ENCODE measurements at places on chromosomes 2 and 18.
A peak's percentile ranks its signal among the peaks of the same experiment; 100 is the strongest.

- no peak for DNase-seq
Observed at GRCh38 chr2:44166096-44166495, 2.6 kb upstream of the PPM1B start.

DNA sequence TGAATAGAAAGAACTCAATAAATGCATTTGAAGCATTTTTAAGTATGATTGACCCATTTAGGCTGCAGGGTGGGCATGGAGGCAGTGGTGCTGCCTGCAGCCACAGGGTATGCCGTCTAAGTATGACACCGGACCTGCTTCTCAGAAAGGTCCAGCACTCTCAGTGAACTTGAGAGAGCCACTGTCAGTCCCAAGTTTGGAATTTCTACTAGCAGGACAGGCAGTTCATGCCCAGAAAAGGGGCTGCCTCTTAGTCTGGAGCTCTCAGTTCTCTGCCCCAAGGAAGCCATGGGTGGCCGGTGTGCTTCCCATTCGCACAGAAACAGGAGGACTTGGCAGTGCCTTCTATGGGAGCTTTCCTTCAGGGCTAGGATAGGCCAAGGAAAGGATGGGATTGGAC lies 24.0 kb upstream of the MYCN start:
- DNase-seq, result no peak

GRCh38 chr18:36889742-36890141 lies 60.8 kb downstream of the KIAA1328 start:
- no peak for DNase-seq

GRCh38 chr2:86199834-86200177 lies 549 bp downstream of the MRPL35 start:
- peak; percentile 66 for DNase-seq

GRCh38 chr18:10017043-10017442 lies 103.2 kb downstream of the VAPA start:
- no peak for DNase-seq

DNA sequence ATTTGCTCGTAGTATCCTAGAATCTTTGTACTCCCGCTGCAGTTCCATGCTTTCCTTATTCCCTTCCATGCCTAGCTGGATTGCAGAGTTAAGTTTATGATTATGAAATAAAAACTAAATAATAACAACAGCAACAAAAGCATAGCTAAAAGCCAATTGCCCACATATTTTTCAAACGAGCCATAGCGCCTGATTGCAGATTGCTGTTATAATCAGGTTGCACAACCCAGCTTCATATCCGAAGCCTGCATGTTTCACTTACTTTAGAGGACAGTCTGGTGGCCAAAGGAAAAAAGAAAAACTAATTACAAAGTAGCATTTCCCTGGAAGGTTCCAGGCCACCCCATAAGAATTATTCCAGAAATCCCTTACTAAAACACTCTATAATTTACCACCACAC lies 31.9 kb upstream of the PNO1 start:
- DNase-seq, result no peak

DNA sequence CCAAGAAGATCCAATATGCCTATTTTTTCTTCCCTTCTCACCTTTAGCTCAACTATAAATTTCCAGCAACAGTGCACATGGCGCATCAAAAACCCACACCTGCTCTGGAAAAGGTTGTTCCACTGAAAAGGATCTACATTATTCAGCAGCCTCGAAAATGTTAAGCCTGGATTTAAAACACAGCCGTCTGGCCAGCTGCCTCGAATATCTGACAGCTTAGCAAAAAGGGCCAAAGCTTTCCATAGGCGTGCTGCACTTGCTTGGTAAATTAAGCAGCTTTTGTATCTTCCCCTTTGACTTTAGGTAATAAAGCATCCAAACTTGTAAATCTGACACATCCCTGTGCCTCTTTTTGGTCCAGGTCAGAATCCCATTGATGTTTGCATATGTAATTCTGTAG lies 20.5 kb downstream of the DAPL1 start:
- no peak for DNase-seq

DNA sequence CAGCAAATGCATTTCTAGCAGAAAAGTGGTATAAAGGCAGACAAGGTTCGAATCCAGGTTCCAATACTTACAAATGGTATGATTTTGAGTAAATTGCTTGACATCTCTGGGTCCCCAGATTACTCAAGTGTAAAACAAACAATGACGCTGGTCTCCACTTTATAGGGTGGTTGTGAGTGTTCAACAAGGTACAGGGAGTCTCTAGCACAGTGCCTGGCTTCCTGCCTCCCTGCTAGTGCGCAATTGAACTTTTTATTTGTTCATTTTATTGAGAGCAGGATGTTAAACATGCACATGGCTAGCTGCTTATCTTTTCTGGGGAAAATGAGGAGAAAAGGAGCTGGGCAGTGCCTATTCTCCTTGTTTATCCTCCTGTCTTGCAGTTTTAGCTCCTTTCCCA lies 74.9 kb upstream of the MYL1 start:
- no peak for DNase-seq

DNA sequence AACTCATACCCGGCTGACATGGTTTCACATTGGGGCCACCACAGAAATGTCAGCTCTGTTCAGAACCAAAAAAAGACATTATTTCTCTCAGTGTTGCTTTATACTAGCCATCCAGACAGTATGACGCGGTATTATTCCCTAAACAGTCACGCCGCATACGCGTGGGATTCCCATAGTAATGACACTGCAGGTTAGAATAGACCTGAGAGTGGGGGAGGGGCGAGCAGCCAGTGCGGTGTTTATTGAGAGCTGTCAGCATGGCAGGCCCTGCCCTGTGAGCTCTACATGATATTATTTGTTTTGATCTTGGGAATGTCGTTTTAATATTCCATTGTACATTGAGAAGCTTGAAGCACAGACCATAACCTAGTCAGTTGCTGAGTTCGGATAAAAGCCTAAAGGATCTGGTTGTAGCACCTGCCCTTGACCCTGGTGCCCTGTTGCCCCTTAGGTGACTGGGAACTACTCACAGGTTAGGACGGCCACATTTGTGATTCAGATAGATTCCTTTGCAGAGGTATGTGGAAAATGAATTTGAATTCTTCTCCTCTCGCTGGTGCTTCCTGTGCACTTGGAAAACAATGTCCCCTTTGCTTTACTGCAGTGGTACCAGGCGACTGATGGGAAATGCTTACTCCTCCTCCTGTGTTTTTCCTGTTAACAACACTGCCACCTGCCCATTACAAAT lies 150.1 kb downstream of the ARHGAP28 start:
- DNase-seq, result no peak

DNA sequence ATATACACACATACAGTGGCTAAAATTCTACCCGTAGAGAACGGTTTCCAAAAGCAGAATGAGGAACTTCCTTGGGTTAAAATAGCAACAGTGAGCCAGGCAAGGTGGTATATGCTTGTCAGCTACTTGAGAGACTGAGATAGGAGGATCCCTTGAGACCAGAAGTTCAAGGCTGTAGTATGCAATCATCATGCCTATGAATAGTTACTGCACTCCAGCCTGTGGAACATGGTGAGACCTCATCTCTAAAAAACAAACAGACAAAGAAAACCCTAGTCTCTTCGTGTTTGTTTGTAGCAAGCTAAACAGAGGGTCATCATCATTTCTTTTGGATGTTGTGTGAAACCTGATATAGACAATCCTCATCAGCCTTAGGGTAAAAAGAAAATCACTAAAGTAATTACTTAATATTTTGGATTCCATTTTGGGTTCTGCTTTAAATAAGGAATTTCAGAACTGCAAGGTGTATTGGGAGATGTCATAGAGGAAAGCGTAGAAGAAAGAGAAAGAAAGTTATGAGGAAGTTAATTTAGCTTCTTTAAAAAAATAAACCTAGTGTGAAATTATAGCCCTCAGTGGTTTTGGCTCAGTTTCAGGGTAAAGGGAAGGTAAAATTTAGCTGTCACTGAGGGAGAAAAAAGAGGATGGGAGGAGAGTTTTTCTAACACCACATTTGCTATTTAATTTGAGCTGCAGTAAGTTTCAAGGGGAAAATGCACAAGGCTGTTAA lies 46.5 kb downstream of the PLEK start:
- DNase-seq, result peak; percentile 98

GRCh38 chr18:65906621-65907034 lies 155.8 kb downstream of the CDH7 start:
- DNase-seq, result no peak

- DNase-seq, result no peak
Observed at GRCh38 chr18:59068276-59069071, 71.2 kb upstream of the SEC11C start.

GRCh38 chr2:230124757-230125431 lies 56.2 kb upstream of the SLC16A14 start:
- no peak for DNase-seq

DNA sequence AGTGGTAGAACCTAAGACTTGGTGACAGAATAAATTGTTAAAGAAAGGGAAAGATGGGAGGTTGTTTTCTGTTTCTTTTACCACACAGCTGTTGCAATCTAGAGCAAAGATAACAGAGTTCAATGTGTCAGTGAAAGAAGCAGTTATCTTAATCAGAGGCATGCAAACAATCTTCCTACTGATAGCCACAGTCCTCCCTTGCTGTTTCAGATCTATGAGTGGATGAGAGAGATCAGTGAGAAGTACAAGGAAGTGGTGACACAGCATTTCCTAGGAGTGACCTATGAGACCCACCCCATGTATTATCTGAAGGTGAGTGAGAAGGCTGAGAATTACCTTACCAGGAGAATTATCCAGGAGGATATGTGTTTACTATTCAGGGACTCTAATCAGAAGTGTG lies 15.9 kb downstream of the CPO start:
- DNase-seq, result no peak

DNA sequence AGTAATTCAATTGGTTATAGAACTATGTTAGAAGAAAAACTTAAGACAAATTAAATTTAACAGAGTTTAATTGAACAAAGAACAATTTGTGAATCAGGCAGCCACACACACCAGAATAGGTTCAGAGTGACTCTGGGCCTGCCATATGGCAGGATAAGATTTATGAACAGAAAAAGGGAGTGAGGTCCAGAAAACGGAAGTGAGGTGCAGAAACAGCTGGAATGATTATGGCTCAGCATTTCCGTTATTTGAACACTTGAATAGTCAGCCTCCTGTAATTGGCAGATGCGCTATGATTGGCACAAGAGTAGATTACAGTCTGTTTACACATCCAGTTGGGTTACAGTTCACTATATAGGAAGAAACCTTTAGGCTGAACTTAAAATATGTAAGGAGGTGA lies 99.0 kb downstream of the MBD2 start:
- DNase-seq, result no peak

GRCh38 chr2:138183705-138184104 lies 219.4 kb downstream of the HNMT start:
- DNase-seq, result no peak

- peak; percentile 46 for DNase-seq
Observed at GRCh38 chr2:8682719-8683667, 1.1 kb downstream of the ID2 start.

GRCh38 chr2:4255491-4255890 lies 552.1 kb downstream of the DCDC2C start:
- no peak for DNase-seq

GRCh38 chr18:48780201-48780912 lies 170.4 kb downstream of the SMAD7 start:
- no peak for DNase-seq

GRCh38 chr2:234635284-234635683 lies 138.4 kb upstream of the ARL4C start:
- no peak for DNase-seq

DNA sequence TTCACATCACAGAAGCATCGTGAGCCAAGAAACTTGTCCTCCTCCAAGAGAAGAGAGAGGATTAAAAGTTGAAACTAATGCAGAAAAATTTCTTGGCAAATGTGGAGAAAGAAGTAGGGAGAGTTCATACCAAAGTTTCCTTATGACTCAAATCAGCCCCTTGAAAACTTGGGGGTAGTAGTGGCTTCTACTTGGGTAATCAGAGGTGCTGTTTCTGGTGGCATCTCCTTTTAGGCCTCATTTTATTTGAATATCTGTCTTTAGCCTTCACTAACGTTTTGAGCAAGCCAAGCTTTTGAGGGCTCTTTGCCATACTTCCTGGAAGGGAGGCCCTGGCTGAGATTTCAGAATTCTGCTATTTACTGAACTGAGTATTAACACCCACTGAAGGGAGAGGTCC lies 515.3 kb upstream of the MEX3C start:
- DNase-seq, result no peak

- DNase-seq, result no peak
Observed at GRCh38 chr18:57927511-57927910, 116.5 kb upstream of the NEDD4L start.

DNA sequence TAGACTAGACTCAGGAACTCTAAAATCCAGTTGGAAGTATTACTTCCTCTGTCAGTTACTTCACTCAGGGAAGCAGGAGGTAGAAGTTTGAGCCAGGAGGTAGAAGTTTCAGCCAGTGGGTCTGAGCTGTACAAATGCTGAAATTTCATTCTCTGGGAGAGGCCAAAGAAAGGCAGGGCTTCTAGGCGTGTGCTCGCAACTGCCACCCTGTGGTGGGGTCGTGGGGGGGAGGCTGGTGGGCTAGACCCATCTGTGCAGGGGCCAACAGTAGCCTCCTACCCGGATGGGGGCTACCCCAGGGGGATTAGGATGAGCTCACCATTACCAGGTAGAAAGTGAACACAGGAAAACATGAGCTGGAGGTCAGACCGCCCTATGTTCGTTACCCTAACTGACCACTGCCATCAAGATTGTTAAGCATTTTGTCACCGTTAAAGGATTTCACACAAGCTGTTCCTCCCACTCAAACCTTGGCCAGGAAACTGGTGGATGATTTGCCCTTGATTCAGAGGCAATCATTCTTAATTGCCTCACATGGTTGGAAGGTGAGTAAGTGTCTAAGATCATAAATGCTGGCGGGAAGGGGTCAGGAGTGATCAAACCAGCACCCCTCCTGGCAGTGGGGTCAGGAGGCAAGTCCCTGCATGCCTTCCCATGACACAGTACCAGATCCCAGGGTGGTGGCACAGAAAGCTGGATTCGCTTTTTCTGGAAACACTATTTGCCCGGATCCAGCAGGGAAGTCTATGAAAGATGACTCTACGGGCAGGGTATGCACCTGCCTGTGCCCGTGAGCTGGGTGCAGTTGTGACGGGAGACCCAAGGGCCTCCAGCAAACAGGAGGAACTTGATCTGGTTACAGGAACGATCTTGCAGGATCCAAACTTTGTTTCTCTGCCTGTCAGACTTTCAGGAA lies 5.2 kb upstream of the FHL2 start:
- DNase-seq, result no peak

- DNase-seq, result peak; percentile 69
Observed at GRCh38 chr18:24964216-24964615, 387.8 kb downstream of the ZNF521 start.

- no peak for DNase-seq
Observed at GRCh38 chr2:233447506-233448219, 93.4 kb downstream of the DGKD start.
